ENCODE measurements at places on chromosomes 5 and 9.

- DNase-seq, result no peak
Measured at GRCh38 chr5:74185599-74185998, 454.9 kb downstream of the ENC1 start.

GRCh38 chr9:35566417-35566816, 38.6 kb upstream of the TESK1 start:
- no peak for DNase-seq

DNA sequence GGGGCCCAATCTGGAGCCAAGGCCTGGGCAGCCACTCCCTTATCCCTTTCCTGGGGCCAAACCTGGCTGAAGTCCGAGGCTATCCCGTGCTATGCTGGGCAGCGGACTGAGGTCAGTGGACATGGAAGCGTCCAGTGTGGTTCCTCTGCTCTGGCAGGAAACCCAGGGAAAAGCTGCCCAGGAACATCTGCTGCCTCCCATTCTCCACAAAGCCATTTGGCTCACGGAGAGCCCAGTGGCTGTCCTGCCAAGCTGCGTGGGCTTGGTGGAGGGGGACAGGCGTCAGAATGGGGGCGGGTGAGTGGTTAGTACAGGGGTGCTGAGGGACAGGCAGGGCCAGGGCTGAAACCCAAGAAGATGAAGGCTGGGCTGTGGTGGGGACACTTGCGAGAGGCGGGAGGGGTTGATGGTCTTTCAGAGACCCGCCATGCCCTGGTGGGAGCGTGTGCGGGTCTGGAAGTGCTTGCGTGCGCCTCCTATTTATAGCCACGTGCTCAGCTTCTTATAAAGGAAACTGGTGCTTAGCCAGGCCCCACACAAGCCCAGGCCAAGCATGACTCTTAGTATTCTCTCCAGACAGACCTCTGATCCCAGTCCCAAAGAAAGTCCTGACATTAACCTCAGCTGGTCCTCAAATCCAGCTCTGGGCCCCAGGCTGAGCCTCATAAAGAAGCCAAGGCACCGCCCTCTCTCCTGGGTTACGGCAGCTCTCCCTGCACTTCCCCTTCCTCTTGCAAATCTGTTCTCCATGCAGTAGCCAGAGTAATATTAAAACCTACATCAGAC, 9.4 kb upstream of the SLC6A7 start:
- no peak for DNase-seq

- no peak for DNase-seq
Measured at GRCh38 chr9:23539311-23539710, 286.7 kb downstream of the ELAVL2 start.

- no peak for DNase-seq
Measured at GRCh38 chr9:93968451-93969327, 13.5 kb upstream of the BARX1 start.
